ENCODE measurements at places on chromosomes 3 and 15. TPM values are rescaled to one million over a fixed set of nuclear protein-coding genes. Genes with fewer than 3 reads are reported as not detected.

BTLA gene
- polyA plus RNA-seq, result 30.0 TPM

ANKRD34C gene
- polyA plus RNA-seq, result not detected

CTXND1 gene
- 1.6 TPM for polyA plus RNA-seq

EPHA3 gene
- 0.35 TPM for polyA plus RNA-seq

FAM162A gene
- 38.7 TPM for polyA plus RNA-seq

CCDC54 gene
- polyA plus RNA-seq, result not detected

ARHGAP11A gene
- 1.9 TPM for polyA plus RNA-seq

SH3GL3 gene
- not detected for polyA plus RNA-seq

P3H2 gene
- 7.7 TPM for polyA plus RNA-seq

GOLGA8Q gene
- polyA plus RNA-seq, result 0.77 TPM

ALDH1A2 gene
- polyA plus RNA-seq, result 0.33 TPM

INTS14 gene
- 28.0 TPM for polyA plus RNA-seq

MYL3 gene
- polyA plus RNA-seq, result 2.6 TPM

GASK1A gene
- polyA plus RNA-seq, result 1.6 TPM

HACD2 gene
- 9.6 TPM for polyA plus RNA-seq

PARP16 gene
- polyA plus RNA-seq, result 7.9 TPM

DOCK3 gene
- 0.08 TPM for polyA plus RNA-seq

THPO gene
- polyA plus RNA-seq, result 0.42 TPM

FBXO40 gene
- not detected for polyA plus RNA-seq

THOC7 gene
- polyA plus RNA-seq, result 71.2 TPM

HEG1 gene
- polyA plus RNA-seq, result 6.3 TPM

GOLGA8H gene
- polyA plus RNA-seq, result 0.32 TPM

CPN2 gene
- polyA plus RNA-seq, result 1.2 TPM

LRRC31 gene
- not detected for polyA plus RNA-seq

VPS18 gene
- polyA plus RNA-seq, result 15.8 TPM

GATM gene
- polyA plus RNA-seq, result 19.3 TPM

IQCH gene
- 0.32 TPM for polyA plus RNA-seq

GPR149 gene
- polyA plus RNA-seq, result not detected

GAP43 gene
- 0.38 TPM for polyA plus RNA-seq

HIGD2B gene
- not detected for polyA plus RNA-seq

CEP70 gene
- polyA plus RNA-seq, result 4.8 TPM

FAM107A gene
- 17.2 TPM for polyA plus RNA-seq

MITF gene
- 1.2 TPM for polyA plus RNA-seq

BMF gene
- 25.5 TPM for polyA plus RNA-seq

GPR87 gene
- not detected for polyA plus RNA-seq

GP9 gene
- 2.2 TPM for polyA plus RNA-seq

Measured in spleen (tissue), 13 donors.